ENCODE measurements at places on chromosomes 13 and 19.

DNA sequence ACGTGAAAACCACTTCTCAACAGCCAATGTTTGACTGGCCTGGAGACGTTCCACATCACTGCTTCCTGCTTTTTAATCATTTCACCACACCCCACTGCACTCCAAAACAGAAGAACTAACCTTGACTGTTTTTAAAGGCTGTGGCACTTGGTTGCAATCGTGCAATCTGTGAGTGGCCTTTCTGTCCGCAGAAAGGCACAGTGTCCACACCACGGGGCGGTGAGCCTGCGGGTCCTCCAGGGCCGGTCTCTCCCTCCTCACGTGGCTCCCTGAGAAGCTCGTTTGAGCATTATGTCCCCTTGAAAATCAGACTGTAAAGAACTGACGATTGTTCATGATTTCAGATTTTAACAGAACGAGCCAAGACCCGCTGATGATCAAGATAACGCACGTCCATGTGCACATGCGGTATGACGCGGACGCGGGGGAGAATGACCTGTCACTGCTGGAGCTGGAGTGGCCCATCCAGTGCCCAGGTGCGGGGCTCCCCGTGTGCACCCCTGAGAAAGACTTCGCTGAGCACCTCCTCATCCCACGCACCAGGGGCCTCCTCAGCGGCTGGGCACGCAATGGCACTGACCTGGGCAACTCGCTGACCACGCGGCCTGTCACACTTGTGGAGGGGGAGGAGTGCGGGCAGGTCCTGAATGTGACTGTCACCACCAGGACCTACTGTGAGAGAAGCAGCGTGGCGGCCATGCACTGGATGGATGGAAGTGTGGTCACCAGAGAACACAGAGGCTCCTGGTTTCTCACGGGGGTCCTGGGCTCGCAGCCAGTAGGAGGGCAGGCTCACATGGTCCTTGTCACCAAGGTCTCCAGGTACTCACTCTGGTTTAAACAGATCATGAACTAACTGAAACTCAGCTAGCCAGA, 13.0 kb downstream of the PROZ start:
- no peak for DNase-seq

- DNase-seq = no peak
Observed at GRCh38 chr13:33316890-33317289, 31.3 kb upstream of the STARD13 start.

GRCh38 chr13:110403721-110404120, 96.6 kb downstream of the COL4A2 start:
- no peak for DNase-seq

GRCh38 chr19:43525836-43526771, 897 bp downstream of the ETHE1 start:
- DNase-seq = no peak

DNA sequence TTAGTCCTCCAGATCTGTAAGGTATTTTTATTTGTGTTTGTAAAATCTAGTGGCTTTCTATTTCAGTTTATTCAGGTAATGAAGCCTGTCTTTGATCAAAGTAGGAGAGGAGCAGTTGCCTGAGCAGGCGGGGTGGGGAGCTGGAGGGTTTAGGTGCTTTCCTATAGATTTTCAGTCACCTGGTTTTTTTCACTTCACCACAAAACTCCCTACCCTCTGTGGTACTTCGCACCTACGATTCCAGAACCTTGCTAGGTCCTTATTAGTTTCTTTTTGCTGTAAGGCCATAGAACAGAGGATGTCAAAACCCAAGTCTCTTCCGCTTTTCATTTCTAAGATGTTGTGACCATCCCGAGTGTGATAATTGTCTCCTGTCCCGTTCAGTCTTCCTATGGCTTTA, 26.6 kb downstream of the SLAIN1 start:
- DNase-seq = no peak

DNA sequence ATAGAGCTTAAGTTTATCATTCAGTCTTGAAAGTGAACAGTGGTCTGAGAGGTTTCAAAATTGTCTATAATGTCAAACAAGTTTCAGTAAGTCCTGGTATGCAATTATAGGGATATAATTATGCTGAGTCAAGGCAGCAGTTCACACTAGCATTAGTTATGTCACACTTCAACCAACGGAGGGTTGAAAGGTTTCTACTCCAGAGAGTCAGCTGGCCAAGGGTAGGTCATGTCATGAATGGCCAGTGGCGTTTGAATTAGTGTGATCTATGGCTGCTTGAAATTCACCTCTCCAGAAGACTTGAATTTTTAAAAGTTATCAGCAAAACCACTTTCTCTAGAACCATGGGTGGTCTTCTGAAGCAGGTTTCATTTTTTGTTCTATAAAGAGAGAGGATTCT, 108.6 kb downstream of the TNFRSF19 start:
- DNase-seq = no peak

DNA sequence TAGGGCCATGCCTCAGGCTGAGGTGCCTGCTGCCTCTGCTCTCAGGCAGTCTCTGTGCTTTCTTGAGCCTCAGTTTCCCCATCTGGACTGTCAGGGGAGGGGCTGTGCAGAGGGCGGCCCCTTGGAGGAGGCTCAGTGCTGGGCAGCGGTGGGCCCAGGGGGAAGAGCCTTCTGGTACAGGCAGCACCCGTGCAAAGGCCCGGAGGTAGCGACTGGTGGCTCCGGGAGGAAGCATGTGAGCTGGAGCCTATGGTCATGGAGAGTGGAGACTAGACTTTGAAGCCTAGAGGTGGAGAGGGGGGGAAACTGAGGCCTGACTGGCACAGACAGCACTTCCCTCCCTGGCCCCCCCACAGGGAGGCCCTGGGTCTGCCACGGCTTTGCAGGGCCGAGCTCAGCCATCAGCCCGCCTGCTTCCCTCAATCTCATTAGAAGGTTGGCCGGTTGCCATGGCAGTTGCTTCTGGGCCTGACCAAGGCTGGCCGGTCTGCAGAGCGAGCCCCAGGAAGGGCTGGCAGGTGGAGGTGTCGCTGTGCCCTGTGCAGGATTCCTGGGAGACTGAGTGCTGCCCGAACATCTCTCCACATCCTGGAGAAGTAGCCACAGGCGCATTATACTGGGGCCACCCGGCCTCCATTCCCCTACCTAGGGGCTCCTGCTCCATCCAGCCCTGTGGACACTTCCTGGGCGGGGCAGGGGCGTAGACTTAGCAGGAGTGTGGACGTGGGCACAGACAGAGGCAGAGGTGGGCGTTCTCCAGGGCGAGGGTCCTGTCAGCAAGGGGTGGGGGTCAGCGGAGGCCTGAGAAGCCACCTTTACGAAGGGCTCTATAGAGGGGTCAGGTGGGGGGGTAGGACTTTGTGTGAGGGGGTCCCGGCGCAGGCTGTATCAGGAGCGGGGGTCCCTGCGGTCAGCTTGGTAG, 53.2 kb downstream of the CRTC1 start:
- no peak for DNase-seq

DNA sequence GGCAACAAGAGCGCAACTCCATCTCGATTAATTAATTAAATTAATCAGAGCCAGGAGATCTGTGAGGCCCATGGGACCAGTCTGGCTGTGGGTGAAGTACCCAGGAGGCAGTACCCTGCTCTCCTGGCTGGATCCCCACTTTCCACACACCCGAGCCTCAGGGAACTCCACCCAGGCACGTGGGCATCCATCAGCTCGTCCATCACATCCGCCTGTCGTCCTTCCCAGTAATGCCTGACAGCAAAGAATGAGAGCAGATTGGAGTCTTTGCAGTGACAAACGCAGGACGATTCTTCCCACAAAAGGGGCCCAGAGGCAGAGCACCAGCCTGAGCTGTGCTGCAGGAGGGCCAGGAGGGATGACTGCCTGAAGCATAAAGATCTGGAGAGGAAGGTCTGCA, 35.8 kb downstream of the VSTM2B start:
- DNase-seq = no peak

DNA sequence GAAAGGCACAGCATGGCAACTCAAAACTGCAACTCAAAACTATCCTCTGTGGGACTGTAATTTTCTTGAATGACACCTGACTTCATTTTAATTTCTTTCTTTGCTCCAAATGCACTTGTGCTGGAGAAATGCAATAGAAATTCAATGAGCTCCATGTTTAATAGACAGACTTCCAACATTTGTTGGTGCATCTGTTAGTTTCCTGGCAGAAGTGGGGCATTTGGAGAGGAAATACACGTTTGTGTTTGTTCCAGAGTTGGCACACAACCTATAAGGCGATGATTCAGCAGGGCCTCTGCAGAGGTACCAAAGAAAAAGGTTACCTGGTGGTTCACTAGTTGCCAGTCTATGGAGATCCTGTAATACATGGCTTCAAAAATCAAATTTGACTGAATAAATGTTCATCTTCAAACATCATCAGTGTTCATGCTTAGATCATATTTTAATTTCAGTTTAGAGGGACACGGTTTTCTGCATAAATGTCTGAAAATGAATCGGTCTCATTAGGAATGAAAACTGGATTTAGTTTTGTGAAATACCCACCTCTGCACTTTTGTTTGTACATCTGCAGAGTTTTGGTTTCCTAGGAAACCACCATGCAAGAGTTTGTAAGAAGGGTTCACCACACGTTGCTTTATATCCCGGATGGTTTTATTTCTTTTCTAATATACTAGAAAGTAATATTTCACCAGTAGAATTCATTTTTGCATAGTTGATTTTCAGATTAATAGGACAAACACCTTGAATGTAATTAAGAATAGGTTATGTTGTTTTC, 21.8 kb upstream of the OBI1 start:
- no peak for DNase-seq

DNA sequence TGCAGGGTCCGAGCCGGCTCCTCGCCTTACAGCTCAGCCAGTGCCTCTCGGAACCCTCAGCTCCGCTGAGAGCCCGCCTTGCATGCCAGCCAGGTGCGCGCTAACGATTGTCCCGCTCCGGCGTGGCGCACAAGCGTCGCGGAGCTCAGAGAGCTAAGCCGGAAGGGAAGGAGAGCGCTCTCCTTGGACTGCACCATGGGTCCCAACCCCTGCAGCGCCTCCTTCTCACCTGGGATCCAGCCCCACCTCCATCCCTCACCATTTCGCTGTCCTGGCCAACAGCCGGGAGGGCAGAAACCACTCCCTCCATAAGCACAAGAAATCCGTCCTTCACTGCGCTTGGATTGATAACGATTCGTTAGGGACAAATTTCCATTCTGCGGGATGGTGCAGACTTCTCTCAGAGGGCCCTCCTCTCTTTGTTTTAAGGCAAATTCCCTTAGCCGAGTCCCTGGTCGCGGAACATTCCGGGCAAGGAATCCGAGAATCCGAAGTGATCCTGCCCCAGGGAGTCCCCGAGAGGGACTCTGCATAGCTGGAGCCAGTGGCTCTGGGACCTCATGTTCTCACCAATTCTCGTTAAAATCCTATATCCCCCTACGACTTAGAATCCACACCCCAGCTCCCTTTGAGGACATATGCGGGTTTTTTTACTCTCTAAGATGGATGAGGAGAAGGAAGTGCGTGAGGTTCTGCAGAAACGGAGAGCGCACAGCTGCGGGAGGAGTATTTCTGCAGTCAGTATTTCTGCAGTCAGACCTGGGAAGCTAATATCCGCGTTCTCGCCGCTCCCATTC, 2.8 kb downstream of the GSX1 start:
- no peak for DNase-seq

DNA sequence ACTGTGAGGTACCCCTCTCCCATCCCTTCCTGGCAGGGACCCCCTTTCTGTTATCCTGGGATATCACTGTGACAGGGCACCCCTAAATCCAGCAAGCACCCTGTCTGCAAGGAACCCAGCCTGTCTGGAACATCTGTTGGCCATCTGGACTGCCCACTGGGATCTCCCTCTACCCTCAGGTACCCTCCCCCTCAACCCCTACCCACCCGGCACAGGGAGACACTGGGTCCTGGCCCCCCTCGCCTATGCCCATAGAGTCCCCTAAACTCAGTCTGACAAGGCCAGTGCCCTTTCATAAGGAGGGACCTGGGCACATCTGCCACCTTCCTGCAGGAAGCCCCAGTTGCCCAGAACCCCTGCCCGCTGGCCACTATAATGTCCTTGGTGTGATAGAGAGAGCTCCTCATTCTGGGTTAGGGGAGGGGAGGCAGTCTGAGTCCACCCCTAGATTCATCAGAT, 2.8 kb upstream of the SLC27A5 start:
- no peak for DNase-seq

GRCh38 chr19:50449236-50449899, 16.7 kb downstream of the MYBPC2 start:
- no peak for DNase-seq

- no peak for DNase-seq
Observed at GRCh38 chr13:34372581-34372980, 554.6 kb downstream of the RFC3 start.

- no peak for DNase-seq
Observed at GRCh38 chr13:51229731-51230130, 7.5 kb downstream of the FAM124A start.

- no peak for DNase-seq
Observed at GRCh38 chr19:1073956-1074517, 7.1 kb downstream of the ARHGAP45 start.

GRCh38 chr13:78632996-78633395, 26.0 kb downstream of the OBI1 start:
- DNase-seq = no peak

GRCh38 chr19:13604902-13605586, 98.8 kb upstream of the CACNA1A start:
- no peak for DNase-seq

DNA sequence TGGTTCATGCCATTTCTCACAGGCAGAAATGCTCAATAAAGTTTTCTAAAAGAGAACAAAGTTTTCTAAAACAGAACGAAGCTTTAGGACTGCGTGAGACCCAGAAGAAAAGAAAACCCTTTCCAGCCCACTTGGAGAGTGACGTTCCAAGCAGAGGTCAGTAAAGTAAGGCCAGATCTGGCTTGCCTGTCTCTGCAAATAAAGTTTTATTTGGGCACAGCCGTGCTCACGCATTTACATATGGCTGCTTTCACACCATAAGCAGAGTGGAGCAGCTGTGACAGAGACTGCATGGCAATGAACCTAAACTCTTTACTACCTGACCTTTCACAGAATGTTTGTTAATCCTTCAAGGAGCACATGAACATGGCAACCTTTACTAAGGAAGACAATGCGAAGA, 23.6 kb downstream of the IRS2 start:
- DNase-seq = no peak

DNA sequence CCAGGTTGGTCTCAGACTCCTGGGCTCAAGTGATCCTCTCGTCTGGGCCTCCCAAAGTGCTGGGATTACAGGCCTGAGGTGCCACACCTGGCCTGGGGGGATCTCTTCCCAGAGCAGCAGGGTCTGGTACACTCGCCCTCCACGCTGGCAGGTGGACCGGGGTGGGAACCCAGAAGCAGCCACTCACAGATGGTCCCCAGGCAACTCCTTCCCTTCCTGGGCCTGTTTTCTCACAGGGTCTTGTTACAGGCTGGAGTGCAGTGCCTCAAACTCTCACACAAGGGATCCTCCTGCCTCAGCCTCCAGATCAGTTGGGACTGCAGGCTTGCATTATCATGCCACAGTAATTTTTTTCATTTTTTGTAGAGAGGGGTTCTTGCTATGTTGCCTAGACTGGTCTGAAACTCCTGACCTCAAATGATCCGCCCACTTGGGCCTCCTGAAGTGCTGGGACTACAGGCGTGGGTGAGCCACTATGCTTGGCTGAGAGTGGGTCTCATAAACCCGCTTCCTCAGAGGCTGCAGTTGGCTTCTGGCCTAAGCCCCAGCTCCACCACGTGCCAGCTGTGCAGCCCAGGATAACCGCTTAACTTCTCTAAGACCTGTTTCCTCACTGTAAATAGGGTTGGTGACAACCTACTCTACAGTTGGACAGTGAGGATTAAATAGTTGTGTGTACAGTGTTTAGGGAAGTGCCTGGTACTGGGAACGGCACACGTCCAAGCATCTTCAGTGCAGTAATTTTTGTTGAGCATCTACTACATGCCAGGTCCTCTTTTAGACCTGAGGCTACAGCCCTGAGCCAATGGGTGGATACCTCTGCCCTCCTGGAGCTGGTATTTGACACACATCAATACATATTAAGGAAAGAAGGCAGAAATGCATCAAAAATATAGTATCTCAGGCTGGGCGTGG, 871 bp upstream of the CCER2 start:
- DNase-seq = no peak
